Right lung (tissue), 10 donors: ENCODE measurements at places on chromosomes 13 and 19.

DNA sequence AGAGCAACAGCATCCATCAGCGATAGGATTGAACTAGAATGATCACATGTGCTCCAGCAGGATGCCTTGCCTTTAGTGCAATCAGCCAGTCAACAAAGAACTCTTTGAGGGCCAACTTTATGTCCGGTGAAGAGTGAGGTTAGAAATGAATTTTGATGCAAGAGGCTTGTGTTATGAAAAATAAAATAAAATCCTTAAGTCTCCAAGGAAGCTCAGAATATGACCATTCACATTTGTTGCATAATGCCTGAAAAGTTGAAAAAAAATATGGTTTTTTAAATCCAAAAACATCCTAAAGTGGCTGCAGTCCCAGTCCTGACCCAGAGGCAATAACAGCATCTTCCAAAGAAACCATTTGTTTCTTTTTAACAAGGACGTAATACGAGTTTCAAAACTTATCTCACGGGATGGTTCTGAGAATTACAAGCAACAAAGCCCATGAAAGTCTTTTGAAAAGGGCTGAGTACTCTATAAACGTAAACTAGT lies 61.3 kb downstream of the DCLK1 start:
- peak; percentile 49 for DNase-seq

- DNase-seq, result no peak
Observed at GRCh38 chr19:5246554-5247155, 94.0 kb downstream of the PTPRS start.

GRCh38 chr19:18488838-18489626 lies 32.8 kb downstream of the ELL start:
- DNase-seq, result no peak

DNA sequence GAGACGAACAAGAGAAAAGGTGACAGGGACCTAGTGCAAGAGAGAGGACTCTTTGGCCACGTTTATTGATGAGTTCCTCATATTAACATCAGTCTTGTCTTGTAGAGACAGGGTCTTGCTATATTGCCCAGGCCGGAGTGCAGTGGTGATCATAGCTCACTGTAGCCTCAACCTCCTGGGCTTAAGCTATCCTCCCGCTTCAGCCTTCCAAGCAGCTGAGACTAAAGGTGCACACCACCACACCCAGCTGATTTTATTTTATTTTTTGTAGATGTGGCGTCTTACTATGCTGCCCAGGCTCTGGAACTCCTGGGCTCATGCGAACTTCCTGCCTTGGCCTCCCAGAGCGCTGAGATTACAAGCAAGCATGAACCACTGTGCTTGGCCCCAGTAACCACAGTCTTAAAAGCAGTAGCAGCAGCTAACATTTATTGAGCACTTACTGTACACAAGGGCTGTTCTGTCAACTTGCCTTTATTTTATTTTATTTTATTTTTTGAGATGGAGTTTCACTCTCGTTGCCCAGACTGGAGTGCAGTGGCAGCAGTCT lies 1.1 kb upstream of the SH2D3A start:
- DNase-seq, result no peak

GRCh38 chr13:103605546-103606326 lies 539.5 kb upstream of the SLC10A2 start:
- no peak for DNase-seq

- DNase-seq, result no peak
Observed at GRCh38 chr13:81048026-81048461, 707.1 kb upstream of the SPRY2 start.

DNA sequence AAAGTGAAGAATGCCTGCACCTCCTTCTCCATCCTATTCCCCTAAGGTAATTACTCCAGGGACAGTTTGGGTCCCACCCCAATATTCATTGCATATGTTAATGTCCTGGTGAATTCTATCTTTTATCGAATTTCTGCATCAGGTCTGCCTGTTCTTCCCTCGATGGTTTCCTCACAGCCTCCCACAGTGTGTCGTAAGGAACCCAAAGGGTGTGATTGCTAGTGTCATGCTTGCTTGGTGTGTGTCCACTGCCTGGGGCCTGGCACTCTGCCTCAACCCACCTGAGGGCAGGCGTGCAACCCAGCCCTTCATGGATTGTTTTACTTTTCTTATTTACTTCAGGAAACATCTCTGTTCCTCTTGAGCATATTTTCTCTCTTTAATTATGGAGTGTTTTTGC lies 60.2 kb upstream of the CYSLTR2 start:
- DNase-seq, result no peak

DNA sequence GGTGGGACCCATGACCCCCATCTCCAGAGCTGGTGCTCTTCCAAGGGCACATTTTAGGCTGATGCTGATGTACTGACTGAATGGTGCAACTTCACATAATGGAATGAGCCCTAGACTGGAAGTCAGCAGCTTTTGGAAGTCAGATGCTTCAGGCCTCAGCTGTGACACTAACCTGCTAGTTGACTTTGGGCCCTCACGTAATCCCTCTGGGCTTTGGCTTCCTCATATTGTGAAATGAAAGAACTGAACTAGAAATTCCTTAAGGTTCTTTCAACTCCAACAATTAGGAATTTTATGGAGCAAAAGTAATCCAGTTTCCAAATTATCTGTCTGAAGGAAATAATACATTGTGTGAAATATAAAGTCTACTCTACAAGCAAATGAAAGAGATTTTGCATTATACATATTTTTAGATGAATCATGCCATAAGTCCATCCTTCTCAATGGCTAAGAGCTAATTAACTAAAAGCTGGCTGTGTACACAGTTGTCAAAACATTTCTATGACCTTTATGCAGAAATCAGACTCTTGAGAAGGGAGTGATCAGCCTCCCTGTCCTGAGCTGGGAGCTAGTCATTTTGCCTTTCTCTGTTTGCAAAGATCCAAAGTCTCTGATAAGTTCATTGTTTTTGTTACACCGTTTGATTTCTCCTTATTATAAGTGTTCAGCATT lies 204.2 kb downstream of the DCLK1 start:
- no peak for DNase-seq

GRCh38 chr13:67519356-67519755 lies 289.2 kb upstream of the PCDH9 start:
- DNase-seq, result no peak

DNA sequence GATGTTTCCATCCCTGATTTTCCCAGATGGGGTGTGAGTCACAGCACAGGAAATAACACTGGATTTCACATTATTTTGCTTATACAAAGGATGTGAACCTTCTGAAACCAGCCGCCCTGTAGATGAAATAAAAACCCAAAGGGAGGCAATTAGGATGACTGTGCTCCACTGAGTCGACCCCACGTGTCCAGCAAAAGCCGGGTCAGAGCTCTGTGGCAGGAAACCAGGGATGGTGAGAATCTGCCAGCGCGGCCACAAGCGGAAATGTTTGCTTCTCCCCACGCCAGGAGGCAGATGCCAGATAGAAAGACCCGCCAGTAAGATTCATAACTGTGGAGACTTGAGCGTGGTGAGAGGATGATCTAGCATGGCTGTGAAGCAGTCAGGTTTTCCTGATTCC lies 764.4 kb downstream of the LIG4 start:
- peak; percentile 28 for DNase-seq

GRCh38 chr19:38287604-38288003 lies 16.4 kb upstream of the C19orf33 start:
- DNase-seq, result no peak

DNA sequence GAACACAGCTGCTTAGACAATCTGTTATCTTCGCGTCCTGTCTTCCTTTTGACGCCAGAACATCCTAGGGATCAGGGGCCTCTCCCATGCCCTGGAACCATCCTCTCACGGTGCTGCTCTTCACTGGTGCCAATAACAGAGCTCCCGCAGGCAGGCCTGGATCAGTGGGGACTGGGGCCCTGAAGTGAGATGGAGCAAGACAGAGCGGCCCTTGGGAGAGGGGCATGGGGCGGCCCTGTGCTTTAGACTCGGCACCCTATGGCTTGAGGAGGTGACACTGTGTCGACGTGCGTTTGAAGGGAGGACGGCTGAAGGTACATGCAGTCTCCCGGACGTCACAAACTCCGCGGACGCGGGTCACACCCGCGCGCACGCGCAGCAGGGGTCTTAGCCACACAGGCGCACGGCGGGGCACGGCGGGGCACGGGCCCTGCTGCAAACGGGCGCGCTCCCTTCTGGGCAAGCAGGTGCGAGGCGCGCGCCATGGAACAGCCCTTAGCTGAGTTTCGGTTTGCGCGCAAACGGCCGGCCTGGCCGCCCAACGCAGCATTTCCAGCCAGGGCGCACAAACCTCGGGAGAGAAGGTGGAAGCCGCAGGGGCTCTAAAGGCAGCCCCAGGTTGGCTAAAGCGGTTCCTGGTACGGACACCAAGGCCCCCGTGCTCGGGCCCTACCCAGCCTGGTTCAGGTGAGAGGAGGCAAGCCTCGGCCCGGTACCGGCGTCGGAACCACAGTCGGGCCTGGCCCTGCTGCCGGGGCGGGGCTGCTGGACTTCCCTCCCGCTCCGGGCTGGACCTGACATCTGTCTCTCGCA lies 16.5 kb upstream of the RNF17 start:
- no peak for DNase-seq

DNA sequence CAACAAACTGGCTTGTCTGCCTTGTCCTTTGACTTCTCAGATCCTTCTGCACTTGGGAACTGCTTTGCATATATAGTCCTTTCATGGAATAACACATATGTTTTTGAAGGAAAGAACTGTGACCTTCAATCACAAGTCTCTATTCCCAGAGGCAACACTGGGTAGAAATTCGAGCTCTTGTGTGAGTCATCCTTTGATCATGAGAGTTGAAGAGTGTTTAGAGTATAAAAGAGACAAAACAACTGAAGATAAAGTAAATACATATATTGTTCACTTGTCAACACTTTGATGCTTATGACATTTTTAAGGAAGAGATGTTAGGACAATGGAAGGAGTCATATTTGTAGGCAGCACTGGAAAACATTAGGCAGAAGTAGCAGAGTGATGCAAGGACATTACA lies 5.2 kb upstream of the OR7A5 start:
- no peak for DNase-seq

DNA sequence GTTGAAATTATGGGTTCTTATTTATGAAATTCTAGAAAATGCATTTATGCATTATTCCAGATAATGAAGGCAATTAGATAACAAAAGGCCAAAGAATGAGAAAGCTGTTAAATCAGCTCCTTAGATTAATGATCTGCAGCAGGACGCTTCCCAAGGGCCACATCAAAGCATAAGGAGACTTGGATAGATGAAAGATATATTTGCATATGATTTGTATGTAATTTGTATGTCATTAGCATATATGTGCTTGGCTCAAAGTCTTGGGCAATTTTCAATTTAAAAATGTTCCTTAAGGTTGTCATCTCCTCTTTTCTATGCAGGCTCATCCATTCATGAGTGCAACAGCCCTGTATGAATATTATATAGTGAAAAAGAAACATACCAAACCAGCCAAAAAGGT lies 126.8 kb upstream of the IRS2 start:
- DNase-seq, result no peak

DNA sequence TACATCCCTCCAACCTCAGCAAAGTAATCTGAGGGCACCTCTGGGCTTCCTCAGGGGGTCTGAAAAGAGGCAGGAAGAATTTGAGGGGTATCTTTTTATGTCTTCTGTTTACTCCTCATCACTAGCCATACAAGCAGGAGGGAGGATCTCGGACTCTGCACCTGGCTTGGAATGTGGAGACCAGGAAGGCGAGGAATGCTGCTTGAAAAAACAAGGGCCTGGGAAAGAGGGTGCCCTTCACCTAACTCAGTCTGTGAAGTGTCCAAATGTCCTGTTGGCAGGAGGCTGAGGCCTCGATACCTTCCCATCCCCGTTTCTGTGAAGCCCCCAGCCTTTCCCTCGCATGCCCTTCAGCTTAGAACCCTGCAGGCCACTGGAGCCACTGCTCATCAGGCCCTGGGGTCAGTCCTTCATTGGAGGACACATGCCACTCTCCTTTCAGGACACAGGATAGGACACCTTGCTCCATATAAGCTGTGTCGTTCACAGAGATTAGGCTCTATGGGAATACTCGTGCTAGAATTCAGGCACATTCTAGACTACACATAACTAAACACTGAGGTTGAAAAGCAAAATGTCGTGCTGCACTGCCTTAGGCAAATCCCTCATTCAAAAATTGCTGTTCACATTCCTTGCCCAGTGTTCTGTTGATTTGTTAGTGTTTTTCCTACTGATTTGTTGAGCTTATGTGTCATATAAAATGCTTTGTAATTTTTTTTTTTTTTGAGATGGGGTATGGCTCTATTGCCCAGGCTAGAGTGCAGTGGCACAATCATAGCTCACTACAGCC lies 49.7 kb downstream of the ESD start:
- DNase-seq, result no peak

DNA sequence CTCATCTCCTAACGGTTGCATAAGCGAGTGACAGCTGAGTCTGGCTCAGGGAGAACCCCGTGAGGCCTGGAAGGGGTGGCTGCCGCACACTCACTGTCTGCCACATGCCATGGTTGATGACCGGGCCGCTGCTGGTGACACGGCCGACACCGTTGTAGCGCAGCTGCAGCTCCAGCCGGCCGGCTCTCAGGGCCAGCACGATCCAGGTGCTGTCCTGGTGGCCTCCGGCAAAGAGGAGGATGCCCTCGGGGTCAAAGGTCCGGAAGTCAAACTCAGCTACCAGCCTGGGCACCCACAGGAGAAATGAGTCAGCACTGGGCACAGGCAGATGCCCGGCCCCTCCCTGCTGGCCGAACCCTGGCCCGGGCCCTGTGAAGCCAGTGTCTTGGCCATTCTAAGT lies 31.7 kb downstream of the GAS6 start:
- DNase-seq, result no peak

- DNase-seq, result peak; percentile 58
Observed at GRCh38 chr13:98214707-98215106, 37.6 kb upstream of the RNF113B start.

DNA sequence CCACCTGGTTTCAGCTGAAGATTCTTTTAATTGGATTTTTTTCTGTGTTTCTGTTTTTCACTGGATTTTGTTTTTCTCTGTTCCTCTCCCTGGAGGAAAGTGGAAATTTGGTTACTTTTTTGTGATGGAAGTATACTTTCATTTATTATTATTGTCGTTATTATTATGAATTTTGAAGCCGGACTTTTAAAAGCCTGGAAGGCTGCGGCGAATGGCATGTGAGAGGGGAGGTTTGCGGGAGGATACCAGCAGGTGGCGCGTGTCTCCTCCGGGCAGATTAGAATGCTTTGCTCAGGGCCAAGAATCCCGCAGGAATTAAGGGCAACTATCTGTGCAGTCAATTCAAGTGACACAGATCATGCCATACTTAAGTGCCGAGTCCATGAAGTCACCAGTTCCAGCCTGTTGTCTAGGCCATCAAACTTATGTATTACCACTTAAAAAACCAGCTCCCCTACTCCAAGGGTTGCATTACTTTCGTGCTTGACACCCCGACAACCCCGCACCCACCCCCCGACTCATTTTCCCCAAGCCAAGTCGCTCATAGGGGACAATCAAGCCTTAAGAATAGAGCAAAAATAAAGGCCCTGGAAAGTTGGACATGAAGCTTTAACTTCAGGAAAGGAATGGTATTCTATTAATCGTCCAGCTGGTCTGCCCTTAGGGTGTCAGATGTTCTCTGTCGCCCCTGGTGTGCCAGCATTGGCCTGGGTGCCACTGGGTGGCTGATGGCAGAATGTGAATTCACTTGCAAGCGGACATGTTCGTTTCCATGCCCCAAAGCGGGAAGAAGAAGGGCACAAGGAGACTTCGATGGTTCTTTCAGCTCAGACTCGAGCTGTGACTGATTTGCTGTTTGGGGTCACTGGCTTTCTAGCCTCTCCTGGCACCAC lies 1.3 kb upstream of the LRCH1 start:
- DNase-seq, result no peak

GRCh38 chr19:51181913-51182419 lies 39.9 kb downstream of the SIGLEC7 start:
- DNase-seq, result no peak
